ENCODE measurements at places on chromosomes 2 and 18. TPM values are rescaled to one million over a fixed set of nuclear protein-coding genes. Genes with fewer than 3 reads are reported as not detected.

The PNPT1 gene
- 32.4 TPM for total RNA-seq

The ANKRD62 gene
- 0.11 TPM for total RNA-seq

The IL36RN gene
- total RNA-seq: 0.26 TPM

The DLGAP1 gene
- 7.5 TPM for total RNA-seq

The GALR1 gene
- total RNA-seq: 1.1 TPM

The SEPTIN10 gene
- 140 TPM for total RNA-seq

The SERPINB5 gene
- 27.1 TPM for total RNA-seq

The B3GNT2 gene
- 27.3 TPM for total RNA-seq

The MTCL1 gene
- total RNA-seq: 24.2 TPM

GRCh38 chr18:74519320-74520095 lies 14.8 kb upstream of the CNDP1 start:
- DNase-seq: no peak

DNA sequence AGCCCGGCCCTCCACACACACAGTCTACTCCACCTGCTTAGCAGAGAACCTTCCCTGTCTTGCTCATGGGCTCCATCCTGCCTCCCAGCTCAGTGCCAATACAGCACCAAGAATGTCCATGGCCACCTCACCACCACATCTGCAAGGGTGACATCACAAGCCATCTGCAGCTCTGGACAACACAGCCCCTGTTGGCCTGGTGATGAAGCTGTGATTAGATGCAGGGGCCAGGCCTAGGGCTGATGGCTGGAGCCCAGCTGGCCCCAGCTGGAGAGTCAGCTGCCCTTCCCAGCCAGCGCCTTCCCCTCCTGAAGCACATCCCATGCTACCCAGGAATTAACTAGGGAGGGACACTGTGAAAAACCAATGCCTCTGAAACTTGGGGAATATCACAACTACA lies 91.1 kb downstream of the TTC32 start:
- no peak for DNase-seq

GRCh38 chr2:37284381-37284780 lies 40.3 kb downstream of the PRKD3 start:
- DNase-seq: no peak

GRCh38 chr18:26520974-26521373 lies 27.4 kb downstream of the KCTD1 start:
- no peak for DNase-seq

DNA sequence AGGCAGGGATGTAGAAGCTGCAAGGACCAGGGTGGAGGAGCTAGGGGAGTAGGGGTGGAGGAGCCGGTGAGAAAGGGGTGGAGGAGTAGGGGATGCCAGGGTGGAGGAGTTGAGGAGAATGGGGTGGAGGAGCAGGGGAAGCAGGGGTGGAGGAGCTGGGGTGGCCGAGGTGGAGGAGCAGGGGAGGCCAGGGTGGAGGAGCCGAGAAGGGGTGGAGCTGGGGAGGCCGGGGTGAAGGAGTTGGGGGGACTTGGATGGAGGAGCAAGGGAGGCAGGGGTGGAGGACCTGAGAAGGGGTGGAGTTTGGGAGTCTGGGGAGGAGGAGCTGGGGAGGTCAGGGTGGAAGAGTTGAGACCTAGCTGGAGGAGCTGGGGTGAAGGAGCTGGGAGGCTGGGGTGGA lies 13.3 kb downstream of the SOX11 start:
- DNase-seq: no peak

GRCh38 chr2:233429175-233429897 lies 75.0 kb downstream of the DGKD start:
- DNase-seq: no peak

Measured in urinary bladder (tissue), 4 donors.